ENCODE measurements at places on chromosomes 13 and 19.

- no peak for DNase-seq
Observed at GRCh38 chr19:36605877-36606478, 865 bp downstream of the ZNF382 start.

DNA sequence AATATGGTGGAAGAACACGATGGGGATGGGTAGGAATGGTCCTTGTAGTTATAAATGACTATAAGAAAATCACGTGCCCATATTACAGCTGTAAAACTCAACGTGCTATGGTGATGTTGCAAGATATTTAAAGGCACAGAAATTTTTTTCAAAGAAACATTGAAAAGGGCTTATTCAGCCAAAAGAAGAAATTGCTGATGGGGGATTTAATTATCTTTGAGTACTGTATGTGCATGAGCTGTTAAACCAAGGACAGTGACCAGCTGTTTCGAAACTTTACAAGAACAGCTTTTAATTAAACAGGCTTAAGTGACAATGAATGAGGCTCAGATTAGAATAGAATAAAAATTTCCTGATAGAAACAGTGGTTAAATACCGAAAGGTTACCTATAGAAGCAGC lies 339.0 kb downstream of the HS6ST3 start:
- DNase-seq: no peak

DNA sequence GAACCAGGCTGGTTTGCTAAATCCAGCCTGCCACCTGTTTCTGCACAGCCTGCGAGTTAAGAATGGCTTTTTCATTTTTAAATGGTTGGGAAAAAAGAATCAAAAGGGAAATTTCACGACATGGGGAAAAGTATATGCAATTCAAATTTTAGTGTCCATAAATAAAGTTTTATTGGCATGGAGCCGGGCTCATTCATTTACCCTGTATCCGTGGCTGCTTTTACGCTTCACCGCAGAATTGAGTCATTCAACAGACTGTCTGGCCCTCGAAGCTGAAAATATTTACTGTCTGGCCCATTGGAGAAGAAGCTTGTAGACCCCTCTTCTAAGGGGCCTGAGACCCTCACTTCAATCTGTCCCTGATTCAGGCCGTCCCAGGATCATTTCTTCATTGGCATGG lies 26.1 kb downstream of the IER2 start:
- no peak for DNase-seq

- no peak for DNase-seq
Observed at GRCh38 chr13:99257291-99257690, 888 bp downstream of the GPR18 start.

- DNase-seq: no peak
Observed at GRCh38 chr13:76829572-76830327, 56.5 kb downstream of the KCTD12 start.

- no peak for DNase-seq
Observed at GRCh38 chr19:18380843-18381242, 5.1 kb upstream of the GDF15 start.

DNA sequence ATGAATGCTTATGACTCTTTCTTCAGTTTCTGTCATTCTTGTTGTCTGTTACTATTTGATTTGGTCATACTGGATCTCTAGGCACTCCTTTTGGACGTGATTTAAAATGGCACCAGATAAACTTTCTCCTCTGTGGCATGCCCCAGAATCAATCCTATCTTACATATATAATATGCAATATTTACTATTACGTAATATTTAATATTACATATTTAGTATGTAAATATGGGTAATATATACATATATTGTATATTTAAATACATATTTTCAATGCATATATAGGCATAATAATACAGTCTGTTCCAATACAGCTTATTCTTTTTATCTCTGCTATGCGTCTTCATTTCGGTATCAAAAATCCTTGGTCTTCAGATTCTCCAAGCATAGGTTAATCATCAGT lies 104.4 kb upstream of the PRR20A start:
- no peak for DNase-seq

DNA sequence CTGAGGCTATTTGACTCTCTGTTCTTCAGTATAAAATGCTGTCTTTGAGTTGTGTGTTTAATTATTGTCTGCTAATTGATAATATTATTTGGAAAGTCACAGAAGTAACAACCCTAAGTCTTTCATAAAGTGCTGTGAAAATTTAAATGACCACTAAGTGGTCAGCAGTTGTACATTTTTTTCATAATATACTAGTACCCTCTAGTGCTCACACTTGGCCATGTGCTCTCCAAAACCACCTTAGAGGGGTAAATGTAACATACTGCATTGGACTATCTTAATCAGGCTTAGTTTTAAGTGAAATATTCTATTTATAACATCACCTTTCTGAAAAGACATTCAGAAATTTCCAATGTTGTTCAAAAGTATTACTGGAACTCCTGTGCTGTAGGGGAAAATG lies 745.3 kb downstream of the GPC5 start:
- DNase-seq: no peak

DNA sequence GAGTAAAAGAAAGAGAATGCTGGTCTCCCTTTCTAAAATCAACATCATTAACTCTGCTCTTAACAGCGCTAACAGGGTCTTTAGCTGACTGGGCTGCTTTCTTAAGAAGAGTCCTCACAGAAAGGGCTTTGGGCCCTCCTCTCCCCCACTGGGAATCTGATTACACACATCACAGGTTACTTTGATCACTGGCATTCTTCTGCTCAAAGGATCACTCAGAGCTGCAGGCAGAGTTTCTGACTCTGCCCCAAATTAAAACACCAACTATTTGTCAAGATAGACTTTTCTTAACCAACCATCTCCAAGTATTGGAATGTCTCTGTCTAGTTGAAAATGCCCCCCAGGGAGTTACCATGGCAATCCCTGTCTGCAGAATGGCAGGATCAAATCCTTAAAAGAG lies 31.1 kb upstream of the SIAH3 start:
- DNase-seq: no peak

Measured in EL (cell line).